Stimulated activated CD4-positive, alpha-beta T cell treated with anti-CD3 and anti-CD28 coated beads, Interleukin-1b, Interleukin-23, amount 100 ng/mL, for 24 hours (primary cell): ENCODE measurements at places on chromosomes 1 and 21.

- no peak for DNase-seq
Observed at GRCh38 chr1:87495870-87496269, 167.2 kb downstream of the LMO4 start.

- no peak for DNase-seq
Observed at GRCh38 chr1:30386156-30386926, 337.0 kb downstream of the MATN1 start.

GRCh38 chr1:91098299-91098906 lies 76.6 kb upstream of the ZNF644 start:
- no peak for DNase-seq

- no peak for DNase-seq
Observed at GRCh38 chr1:207910591-207911354, at the start of gene CD34. Gene CD34, minus strand, starts transcription at chr1:207911125. Its CDS starts 45 bp downstream, at chr1:207911080.

- DNase-seq, result no peak
Observed at GRCh38 chr1:12415038-12415466, 185.2 kb downstream of the VPS13D start.

DNA sequence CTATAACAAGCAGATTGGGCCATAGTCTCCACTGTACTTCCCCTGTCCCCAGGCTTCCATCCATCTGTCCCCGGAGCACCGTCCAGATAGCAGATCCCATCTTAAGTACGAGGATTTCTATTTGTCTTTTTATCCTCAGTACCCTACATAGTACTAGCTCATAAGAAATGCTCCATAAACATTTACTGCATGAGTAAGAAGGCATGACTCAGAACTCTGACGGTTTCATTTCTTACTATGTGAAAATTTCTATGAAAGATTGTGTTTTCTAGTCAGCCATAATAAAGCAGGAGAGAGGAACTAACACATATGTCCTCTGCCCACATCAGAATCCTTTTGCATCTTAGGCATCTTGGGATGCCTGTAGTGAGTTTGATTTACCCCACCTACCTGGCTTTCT lies 49.5 kb downstream of the CHD1L start:
- DNase-seq, result no peak

GRCh38 chr1:199335496-199335895 lies 692.0 kb upstream of the NR5A2 start:
- no peak for DNase-seq

GRCh38 chr21:38818325-38818723 lies 12.6 kb downstream of the ETS2 start:
- DNase-seq, result no peak

DNA sequence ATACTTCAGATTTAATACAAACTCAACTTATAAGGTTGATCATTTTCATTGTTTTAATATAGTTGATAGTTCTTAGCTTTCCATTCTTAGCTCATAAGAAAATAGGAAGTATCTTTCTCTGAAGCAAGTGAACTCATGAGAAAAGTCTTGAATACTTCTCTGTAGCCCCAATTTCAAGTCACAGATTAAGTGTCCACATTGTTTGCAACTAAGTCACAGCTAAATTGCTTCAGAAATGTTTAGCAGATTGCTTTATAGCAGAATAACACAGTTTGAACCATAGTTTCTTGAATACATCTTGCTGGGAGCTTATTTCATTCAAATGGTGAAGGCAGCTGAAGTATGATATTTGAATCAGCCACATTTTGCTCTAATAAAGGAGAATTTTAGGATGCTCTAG lies 10.6 kb upstream of the PKN2 start:
- no peak for DNase-seq

DNA sequence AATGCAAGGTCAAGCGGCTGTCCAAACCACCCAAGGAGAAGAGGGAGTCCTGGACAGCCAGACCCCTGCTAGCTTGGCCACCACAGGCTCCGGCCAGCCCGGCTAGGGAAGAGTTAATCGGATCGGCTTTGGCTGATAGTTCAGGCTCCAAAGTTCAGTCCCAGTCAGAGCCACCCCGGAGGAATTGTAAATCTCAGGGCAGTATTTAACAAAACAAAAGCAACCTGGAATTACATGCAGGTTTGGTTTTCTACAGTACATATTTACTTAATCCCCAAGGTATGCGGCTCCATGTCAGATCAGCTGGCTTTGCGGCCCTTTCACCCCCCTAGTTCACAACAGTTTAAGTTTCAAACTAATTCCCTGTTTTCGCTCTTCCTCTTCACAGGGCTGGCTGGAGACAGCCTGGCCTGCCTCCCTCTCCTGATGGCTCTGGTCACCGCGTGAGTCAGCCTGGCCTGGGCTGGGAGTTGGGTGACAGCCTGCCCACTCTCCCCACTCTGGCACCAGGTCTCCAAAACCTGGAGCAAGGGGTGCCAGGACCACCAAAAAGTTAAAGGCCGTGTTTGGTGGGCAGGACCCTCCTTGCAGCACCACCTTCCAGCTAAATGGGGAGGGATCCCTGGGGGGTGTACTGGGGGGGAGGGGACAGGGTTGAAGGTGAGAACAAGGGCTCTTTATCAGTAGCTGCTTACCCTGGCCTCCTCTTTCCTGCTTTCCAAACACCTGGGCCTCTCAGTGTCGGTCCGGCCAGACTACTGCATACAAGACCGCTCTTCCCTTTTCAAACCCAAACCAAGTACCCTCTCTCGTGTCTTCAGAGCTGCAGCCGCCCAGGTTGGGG lies 1.9 kb downstream of the DHRS3 start:
- DNase-seq, result no peak

DNA sequence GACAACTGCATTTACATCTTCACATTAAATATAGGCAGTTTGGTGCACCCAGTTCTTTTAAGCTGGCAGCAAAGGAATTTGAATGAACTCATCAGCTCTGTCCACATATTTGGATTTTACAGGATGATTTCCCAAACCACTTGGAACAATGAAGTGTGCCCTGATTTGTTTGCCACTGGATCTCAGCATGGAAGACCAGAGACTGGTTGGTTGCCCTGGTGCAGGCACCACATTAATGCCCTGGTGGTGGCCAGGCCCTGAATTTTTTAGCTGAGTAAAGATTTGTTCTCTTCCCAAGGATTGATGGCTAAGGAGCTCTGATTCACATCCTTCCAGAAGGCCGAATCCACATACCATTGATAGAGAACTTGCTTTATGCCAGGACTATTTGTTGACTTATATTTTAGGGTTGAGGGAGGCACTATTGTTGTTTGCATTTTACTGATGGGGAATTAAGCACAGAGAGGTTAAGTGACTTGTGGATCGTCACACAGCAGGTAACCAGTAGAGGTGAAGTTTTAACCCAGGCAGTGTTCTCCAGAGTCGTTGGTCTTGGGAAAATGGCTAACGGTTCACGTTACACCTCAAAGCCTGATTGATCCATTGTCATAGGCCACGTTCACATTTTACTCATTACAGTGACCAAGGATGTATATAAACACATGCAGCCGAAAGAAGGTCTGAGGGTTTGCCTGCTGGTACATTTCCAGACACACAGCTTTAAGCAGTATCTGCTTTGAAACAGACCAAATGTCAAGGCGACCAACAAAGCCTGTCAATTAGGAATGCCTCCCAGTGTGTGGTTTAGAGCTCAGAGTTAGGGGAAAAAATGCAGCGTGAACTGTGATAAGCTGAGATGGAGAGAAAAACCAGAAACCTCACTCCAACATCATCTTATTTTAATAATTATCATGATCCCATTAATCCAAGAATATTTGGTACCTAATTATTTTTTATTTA lies 50.7 kb downstream of the KAZN start:
- DNase-seq, result no peak

DNA sequence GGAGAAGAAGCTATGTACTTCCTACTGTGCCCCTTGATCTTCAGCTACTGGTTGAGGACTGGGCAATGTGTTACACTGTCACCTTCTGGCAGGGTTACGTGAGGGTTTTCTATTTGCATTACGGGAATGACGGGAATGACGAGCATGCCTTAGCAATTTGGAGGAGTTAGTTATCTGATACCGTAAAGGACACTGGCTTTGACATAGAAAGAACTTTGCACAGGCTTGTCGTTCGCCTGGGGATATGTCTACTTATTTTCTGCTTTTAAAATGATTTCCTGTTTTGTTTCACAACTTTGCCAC lies 19.8 kb upstream of the ACBD6 start:
- DNase-seq, result no peak

DNA sequence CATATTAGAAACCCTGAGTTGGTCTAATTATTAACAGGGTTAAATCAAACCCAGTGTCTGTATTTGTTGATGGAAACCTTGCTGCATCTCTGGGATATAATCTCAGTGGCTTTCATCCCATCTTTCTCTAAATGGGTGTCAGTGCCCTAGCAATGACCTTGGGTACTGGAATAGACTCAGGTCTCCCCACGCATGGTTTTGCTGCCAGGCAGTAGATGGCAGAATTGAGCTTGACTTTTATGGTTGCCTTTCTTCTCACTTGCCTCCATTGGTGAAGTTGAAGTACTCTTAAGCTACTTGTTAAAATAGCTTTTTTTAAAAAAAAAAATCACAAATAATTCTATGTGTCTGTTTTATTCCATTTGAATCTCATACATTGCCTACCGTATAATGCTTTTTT lies 81.8 kb upstream of the HMCN1 start:
- DNase-seq, result no peak

- DNase-seq, result no peak
Observed at GRCh38 chr21:42460391-42461184, 35.4 kb downstream of the RSPH1 start.

DNA sequence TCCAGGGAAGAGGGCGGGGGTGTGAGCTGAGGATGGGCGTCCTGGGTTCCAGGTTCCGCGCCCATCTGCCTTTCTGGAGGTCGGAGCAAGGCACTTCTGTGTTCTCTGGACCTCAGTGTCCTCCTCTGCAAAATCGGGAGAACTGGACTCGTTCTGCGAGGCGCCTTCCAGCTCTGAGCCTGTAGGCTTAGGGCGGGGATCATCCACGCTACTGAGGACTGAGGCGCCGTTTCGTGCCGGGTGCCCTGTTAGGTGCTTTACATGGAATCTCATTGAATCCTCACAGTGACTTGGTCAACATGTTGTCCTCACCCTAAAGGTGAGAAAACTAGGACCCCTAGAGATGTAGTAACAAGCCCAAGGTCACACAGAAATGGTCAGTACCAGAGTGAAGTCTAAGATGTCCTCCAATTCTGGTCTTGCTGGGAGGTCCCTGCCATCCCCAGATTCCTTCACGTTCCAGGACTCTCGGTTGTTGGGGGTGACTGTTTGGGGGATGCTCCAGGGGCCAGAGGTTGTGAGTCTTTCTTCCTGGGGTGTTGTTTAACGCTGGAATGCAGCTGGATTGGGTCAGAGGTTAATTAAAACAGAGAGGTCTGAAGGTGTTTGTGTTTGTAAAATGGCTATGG lies 677 bp downstream of the PRKAA2 start:
- no peak for DNase-seq

DNA sequence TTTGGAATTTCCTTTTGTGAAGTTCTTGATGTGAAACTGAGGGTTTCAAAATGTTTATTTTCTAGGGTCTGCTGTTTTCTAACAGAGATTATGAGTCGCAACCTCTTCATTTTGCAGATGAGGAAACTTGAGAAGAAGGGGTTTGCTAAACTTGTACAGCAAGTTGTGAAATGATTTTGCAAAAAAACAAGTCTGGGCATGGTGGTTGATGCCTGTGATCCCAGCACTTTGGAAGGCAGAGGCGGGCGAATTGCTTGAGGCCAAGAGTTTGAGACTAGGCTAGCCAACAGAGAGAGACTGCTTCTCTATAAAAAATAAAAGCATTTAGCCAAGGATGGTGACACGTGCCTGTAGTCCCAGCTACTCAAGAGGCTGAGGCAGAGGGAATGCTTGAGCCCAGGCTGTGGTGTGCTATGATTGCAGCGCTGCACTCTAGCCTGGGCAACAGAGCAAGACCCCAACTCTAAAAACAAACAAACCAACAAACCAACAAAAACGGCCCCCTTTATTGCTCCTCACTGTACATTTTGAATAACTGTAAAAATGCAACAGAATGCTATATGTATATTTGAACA lies 9.9 kb downstream of the TRIM67 start:
- DNase-seq, result no peak

DNA sequence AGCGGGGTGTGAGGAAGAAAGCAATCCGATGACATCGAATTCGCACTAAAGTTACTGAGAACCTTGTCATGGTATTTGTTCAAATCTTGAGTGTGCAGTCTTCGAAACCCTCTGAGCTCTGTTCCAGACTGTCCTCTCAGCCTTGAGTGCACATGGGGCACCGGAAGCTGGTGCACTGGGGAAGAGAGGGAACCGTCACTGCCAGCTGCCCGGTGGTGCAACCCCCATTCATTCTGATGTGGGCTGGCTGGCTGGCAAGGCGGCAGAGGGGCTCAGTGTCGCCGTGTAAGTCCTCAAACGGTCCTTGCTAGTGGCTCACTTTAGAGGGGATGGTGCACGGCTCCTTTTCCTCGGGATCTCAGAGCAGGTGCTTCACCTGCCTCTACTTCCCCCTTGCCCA lies 137.4 kb downstream of the KIF26B start:
- no peak for DNase-seq

DNA sequence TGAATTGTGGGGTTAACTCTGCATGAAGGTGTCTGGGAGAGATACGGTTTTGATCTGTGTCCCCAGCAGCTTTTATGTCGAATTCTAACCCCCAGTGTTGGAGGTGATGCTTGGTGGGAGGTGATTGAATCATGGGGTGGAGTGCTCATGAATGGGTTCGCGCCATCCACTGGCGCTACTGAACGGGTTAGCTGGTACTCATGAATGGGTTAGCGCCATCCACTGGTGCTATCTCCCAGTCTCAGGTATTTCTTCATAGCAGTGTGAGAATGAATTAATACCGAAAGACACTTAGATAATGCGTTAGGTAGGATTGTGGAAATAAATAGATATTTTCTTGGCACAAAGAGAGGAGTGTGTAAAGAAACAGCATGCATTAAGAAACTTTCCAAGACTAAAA lies 32.9 kb upstream of the CLDN8 start:
- no peak for DNase-seq

GRCh38 chr1:204744107-204744779 lies 58.7 kb upstream of the LRRN2 start:
- DNase-seq, result no peak

- DNase-seq, result peak; percentile 98
Observed at GRCh38 chr1:24744911-24745710, at the start of gene CLIC4. Gene CLIC4, plus strand, starts transcription at chr1:24745447. Its CDS starts 107 bp downstream, at chr1:24745554.

GRCh38 chr1:203289281-203289981 lies 15.9 kb upstream of the BTG2 start:
- DNase-seq, result no peak

DNA sequence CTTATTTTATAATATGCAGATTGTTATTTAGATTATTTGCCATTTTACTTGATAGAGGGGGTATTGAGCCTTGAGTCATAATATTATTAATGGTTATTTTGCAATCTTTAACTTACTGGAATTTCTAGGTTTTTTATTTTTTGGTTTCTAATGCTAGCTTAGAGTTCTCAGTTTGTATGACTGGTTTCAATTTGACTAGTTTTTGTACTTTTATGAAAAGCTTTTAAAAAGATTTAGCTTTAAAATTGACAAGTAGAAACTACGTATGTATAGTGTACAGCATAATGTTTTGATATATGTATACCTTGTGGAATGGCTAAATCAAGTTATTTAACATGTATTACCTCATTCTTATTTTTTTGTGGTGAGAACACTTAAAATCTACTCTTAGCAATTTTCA lies 41.5 kb downstream of the CEP350 start:
- no peak for DNase-seq

- DNase-seq, result no peak
Observed at GRCh38 chr21:35682904-35683549, 377.3 kb downstream of the SETD4 start.
